HCT116 (cell line): ENCODE measurements at places on chromosomes 12 and 14.

GRCh38 chr12:94012590-94012989, 135.8 kb upstream of the PLXNC1 start:
- no peak for DNase-seq

- DNase-seq, result no peak
Measured at GRCh38 chr14:58635091-58635830, 2.5 kb upstream of the DACT1 start.

DNA sequence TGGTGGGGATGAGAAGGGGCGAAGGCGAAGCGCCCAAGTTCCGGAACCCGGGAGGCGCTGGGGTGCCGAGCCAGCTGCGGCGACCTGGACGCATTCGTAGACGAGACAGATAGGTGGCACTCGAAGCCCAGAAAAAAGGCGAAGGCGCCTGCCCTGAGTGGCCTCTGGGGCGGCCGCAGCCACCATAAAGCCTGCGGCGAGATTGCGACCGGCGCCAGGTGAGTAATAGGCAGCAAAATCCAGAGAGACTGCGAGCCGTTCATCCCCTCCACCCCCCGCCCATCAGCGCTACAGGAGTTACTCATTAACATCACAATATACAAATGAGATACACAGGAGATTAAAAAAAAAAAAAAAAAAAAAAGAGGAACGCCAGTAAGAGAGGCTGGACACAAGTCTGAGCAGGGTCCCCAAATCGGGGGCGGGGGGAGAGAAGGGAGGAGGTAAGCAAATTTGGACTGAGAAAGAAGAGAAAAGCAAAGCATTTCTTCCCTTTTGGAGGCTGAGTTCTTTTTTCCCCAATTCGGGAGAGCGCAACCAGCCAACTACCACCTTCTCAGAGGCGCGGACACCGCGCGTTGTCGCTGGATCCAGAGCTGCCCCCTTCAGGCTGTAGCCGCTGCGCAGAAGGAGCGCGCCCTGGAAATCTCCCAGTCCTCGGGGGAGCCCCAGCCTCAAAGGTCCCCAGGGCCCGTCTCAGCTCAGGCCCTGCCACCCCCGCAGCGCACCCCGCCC, 15.7 kb downstream of the TBX3 start:
- peak; percentile 61 for DNase-seq

DNA sequence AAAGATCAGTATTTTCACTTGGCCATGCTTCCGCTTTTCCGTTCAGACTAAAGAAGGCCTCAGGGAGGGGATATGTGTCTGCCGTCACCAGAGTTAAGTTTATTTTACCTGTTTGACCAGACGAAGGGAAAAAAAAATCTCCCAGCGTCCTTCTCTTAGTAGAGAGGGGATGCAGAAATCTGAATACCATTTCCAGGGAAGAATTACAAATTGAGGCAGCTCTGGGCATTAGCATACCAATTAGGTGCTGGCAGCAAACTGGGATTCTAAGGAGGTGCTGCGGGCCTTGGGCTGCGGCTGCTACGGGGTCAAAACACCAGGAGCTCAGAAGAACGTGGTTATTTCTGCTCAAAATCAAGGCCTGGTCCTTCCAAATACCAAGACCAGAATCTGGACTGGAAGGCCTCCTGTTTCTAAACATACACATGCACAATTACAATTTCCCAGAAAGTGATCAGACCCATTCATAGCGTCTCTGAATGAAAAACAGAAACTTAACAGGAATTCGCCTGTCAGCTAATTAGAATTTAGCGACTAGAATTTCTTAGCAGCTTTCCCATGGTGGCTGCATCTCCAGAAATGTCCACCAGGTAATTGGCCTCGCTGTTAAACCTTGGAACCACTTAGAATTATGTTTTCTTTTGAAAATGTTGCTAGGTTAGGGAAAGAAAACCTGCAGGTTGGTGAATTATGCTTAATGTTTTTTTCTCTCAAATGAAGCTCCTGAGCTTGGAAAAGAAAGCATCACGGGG, 617.0 kb downstream of the VRK1 start:
- DNase-seq, result no peak

DNA sequence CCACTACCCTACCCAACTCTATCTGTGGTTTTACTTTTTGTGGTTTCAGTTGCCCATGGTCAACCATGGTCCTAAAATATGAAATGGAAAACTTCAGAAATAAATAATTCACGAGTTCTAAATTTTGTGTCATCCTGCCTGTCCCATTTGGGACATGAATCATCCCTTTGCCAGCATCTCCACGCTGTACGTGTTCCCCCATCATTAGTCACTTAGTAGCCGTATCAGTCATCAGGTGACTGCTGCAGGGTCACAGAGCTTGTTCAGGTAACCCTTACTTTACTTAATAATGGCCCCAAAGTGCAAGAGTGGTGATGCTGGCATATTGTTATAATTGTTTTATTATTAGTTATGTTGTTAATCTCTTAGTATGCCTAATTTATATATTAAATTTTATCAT, 209.9 kb downstream of the ITPR2 start:
- no peak for DNase-seq

DNA sequence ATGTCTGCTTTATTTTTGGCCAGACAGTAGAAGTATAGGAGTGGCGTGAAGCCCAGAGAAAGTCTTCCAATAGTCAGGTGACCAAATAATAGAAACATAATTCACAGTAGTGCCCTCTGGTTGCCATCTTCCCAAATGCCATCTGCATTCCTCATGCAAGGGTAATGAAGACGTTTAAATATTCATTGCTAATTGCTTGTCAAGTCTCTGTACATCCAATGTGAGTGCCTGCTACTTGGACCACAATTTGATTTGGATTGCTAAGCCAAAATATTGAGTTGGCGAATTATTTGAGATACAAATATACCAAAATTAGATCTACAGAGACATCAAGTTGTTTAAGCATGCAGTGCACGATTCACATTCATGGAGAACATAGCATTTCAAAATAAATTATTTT, 402.7 kb downstream of the SOX5 start:
- no peak for DNase-seq

DNA sequence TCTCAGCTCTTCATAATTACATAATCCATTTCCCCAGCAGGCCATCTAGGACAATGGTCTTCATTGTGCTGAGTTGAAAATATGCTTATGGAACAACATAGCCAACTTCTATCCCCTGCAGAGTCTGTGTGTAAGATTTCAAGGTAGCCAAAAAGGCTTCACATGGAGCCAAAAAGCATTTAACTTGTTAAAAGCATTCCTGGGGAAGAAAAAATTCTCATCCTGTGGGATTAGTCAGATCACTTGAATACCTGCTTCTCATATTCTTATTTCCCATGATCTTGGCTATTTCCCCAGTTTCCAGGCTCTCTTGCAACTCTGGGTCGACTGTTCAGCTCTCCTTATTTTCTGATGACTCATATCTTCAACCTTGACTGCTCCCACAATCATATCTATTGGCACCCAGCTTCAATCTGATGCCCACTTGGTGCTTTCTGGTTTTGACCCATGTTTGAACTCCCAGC, 178.9 kb downstream of the KLHL28 start:
- no peak for DNase-seq

- no peak for DNase-seq
Measured at GRCh38 chr14:28375295-28375694, 391.3 kb upstream of the FOXG1 start.

- no peak for DNase-seq
Measured at GRCh38 chr12:115261691-115262398, 577.9 kb upstream of the TBX3 start.

DNA sequence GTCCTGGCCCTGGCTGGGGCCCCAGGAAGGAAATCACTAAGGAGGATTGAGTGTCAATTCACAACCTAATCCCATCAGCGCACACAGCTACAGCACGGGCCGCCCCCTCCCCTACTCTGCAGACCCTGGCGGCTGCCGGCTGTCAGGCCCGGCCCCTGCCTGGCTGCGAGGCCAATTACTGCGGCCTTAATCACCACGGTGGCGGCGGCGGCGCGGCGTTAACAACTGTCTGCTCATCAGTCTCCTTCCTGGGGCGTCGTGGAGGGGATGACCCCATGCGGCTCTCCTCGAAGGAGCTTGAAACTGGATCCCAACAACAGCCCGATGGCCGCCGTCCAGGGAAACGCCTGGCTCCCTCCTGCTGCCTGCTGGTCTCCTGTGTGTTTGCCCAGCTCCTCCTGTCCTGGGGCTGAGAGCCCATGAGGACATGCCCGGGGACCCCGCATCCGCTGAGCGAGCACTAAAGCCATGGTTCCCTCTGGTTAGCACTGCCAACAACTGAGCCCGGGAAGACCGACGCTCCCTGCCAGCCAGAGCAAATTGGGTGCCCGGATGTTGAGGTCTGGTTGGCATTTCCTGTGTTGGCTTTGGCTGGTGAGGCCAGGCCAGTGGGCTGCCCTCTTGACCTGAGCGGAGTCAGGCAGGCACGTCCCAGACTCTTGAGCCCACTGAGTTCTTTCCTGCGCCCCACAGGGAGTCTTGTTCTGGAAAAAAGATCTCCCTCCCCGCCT, 21.8 kb upstream of the EIF2B2 start:
- DNase-seq, result no peak

DNA sequence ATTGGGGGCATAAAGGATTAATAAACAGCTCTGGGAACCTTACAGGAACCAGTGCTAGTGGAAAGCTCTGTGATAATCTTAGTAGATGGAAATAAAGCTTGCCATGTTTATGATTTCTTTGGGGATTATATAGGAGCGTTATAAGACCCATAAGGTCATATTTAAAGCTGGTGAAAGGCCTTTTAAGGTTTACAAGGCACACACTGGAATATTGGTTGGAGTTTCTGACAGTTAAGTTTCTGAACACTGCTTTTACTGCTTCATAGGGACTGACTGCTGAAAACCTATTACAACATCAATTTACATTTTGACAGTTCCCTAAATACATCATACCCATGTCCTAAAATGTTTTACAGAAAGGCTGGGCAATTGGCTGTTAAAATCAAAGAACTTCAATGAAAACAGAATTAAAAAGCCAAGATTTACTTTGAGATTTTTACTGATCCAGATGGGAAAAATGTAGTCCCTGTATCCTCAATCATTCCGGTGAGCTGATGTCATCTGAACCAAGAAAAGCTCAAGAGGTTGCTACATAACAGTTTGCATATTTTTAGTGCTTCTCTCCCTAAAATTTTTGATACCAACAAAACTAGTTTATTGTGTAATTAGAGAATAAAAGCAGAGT, 153.7 kb upstream of the IGF1 start:
- no peak for DNase-seq

DNA sequence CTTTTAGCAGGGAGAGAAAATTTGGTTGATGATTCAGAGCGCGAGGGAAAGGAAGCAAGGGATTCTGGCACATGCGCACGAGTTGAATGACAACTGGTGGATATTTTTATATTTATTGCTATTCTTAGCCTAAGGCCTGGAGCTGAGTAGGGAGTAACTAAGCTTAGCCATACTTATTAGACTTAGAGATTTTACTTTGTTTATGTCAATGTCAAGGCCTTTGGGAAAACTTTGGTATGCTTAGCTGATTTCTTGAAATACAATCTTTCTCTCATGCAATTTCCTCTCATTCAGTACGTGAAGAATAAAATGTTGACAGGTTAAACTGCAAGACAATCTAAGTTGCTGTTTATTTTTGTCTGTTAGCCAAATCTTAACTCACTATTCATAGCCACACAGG, 101.1 kb downstream of the CRADD start:
- no peak for DNase-seq

GRCh38 chr12:8629486-8630033, 16.9 kb upstream of the AICDA start:
- DNase-seq, result no peak

- DNase-seq, result no peak
Measured at GRCh38 chr14:41505491-41505890, 101.2 kb upstream of the LRFN5 start.
